ENCODE measurements at places on chromosomes 1 and 21.

- DNase-seq = peak; percentile 60
These were observed at the start of gene EXTL2 for GRCh38 chr1:100894603-100895539. EXTL2 (minus strand) TSS chr1:100894842; CDS start chr1:100888757, 6,085 bp downstream.

- DNase-seq = no peak
These were observed 69.8 kb upstream of the HAO2 start for GRCh38 chr1:119298687-119299303.

DNA sequence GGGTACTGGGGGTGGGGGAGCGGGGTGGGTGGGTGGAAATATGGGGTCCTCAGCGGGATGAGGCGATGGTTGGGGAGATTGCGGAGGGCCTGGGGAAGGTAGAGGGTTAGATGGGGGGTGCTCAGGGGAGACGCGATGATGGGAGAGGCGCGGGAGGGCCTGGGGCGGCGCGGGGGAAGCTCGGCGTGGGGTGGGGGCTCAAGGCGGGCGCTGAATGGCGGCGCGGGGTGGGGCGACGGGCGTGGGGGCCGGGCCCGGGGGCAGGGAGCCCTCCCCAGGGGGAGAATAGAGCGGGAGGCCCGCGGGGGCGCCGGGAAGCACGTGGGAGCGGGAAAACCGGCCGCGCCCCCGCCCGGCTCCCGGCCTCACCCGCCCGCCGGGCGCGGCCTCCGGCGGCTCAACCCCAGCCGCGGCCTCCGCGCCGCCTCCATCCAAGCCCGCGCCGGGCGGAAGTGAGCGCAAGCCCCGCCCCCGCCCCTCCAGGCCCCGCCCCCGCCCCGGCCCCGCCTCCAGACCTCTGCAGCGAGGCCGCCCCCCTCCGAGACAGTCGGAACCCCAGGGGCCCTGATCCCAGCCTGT is at the start of gene FAAP20:
Gene FAAP20 (minus strand): TSS at position 454 of the 579 bp plus-strand sequence. CDS start 23 bp downstream, at position 431.
- DNase-seq = peak; percentile 70

DNA sequence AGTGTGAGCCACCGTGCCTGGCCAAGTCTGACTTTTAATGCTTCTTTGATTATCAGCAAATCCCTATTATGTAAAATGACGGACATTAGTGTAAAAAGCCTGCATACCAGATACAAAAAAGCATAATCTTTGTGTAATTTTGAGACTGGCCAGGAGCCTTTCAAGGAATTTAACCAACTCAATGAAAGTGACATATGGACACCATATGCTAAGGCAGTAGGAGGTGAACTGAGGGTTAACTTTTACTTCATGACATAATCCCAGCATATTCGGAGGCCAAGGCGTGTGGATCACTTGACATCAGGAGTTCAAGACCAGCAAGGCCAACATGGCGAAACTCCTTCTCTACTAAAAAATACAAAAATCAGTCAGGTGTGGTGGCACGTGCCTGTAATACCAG is 94.6 kb downstream of the EIF4G3 start:
- no peak for DNase-seq

- no peak for DNase-seq
These were observed 135.6 kb downstream of the PTPRC start for GRCh38 chr1:198774421-198774820.

- peak; percentile 42 for DNase-seq
These were observed 774 bp upstream of the DYRK1A start for GRCh38 chr21:37365517-37366481.

GRCh38 chr1:160400646-160401486 is 502 bp downstream of the VANGL2 start:
- DNase-seq = no peak

DNA sequence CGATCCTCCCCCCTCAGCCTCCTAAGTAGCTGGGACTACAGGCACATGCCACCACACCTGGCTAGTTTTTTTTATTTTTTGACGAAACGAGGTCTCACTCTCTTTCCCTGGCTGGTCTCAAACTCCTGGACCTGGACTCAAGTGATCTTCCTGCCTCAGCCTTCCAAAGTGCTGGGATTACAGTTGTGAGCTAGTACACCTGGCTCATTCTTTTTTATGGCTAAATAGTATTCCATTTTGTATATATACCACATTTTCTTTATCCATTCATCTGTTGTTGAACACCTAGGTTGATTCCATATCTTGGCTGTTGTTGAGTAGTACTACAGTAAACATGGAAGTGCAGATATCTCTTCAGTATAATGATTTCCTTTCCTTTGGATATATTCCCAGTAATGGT is 62.3 kb upstream of the RCC1 start:
- DNase-seq = no peak

GRCh38 chr1:58406301-58407071 is 140.0 kb downstream of the OMA1 start:
- no peak for DNase-seq

GRCh38 chr1:41582351-41582750 is 97.9 kb upstream of the EDN2 start:
- no peak for DNase-seq

DNA sequence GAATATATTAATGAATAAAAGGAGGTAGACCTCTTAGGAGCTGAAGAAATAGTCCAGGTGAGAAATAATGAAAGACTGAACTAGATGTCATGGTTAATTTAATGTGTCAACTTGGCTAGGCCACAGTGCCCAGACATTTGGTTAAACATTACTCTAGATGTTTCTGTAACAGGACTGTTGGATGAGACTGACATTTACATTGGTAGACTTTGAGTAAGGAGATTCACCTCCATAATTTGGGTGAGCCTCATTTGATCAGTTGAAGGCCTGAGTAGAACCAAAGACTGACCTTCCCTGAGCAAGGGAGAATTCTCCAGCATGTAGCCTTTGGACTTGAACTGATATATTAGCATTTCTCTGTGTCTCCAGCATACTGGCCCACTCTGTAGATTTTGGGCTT is 49.2 kb upstream of the TACSTD2 start:
- no peak for DNase-seq

GRCh38 chr1:24443241-24443656 is 27.6 kb downstream of the NIPAL3 start:
- DNase-seq = no peak

DNA sequence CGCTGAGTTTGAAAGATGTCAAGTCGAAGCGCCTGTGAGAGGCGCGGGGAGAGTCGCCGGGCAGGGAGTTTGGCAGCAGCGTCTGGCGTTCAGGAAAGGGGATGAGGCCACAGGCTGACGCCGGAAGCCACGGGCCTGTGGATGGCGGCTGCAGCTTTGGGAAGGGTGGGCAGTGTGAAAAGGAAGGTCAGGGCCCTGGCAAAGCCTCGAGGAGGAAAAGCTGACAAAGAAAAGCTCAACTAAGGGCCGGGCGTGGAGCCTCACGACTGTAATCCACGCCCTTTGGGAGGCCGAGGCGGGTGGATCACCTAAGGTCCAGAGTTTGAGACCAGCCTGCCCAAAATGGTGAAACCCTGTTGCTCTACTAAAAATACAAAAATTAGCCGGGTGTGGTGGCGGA is 25.2 kb upstream of the COX20 start:
- no peak for DNase-seq

DNA sequence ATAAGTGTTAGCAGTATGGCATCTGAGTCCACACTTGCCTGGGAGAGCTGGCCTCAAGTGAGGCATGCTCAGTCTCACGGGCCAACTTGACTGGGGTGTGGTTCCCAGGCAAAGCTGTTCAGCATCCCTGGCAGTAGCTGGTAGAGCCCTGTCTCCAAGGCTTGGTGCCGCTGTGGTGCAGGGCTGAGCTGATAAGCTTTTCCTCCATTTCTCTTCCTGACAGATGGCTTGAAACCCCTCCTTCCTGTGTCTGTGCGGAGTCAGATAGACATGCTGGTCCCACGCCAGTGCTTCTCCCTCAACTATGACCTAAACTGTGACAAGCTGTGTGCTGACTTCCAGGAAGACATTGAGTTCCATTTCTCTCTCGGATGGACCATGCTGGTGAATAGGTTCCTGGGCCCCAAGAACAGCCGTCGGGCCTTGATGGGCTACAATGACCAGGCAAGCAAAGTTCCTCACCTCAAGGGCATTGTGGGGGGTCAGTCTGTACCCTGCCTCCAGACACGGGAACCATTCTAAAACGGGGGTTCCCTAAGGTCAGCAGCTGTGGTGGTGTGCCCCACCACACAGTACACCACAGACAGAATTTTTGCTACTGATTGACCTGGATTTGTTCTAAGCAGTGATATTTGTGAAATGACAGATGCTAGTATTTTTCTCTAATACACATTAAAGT is 13.7 kb upstream of the MIIP start:
- DNase-seq = no peak

DNA sequence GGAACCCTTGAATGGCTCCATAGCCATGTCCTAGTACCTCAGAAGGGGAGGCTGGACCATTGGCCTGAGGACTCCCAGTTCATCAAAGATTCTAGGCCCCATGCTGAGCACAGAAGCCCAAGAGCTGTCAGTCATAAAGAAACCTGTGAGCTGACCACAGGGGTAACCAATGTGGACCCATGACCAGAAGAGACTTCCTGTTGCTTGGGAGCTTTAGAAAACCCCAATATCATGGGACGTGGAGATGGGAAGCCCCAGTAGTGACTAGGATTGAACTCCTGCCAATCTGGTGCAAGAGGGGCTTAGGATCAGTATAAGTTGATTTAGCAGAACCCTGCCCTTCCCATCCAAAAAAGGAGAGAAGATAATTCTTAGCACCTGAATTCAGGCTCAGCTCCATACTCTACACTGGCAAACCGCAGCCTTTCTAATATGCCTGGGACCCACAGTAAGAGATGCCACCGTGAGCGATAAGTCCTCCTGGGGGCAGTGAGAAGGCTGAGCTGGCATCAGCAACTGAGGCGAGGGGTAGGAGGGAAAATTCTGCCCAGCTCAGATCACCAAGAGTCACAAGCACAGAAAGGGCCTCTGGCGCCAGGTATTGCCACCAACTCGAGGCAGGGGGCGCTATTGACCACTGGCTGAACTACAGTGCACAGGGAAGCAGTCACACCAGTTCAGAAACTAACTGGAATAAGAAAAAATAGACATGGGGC is 108.9 kb downstream of the CAPN8 start:
- no peak for DNase-seq

DNA sequence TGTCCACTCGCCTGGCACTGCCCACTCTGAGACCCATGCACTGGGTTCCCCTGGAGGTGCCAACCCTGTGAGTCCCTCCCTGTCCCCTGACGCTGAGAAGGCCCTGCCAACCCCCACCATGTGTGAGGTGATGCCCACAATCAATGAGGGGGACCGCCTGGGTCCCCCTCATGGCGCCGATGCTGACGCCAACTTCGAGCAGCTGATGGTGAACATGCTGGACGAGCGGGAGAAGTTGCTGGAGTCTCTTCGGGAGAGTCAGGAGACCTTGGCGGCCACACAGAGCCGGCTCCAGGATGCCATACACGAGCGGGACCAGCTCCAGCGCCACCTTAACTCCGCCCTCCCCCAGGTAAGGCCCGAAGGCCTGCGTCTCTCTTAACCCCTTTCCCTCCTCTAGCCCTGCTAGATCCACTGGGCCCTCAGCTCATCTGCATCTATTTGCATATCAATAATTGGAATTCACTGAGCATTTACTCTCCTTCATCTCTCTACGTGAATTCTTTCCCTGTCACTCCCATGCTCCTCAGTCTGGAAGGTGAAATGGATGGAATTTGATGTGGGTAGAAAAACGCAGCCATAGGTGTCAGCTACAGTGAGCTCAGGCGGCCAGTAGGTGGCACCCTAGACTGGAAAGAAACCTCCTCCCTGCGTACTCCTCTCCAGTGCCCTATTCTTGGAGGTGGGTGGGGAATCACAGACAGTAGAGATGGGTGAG is 12.8 kb downstream of the PPFIA4 start:
- peak; percentile 59 for DNase-seq

- no peak for DNase-seq
These were observed 31.0 kb downstream of the TTC39A start for GRCh38 chr1:51299185-51299885.

DNA sequence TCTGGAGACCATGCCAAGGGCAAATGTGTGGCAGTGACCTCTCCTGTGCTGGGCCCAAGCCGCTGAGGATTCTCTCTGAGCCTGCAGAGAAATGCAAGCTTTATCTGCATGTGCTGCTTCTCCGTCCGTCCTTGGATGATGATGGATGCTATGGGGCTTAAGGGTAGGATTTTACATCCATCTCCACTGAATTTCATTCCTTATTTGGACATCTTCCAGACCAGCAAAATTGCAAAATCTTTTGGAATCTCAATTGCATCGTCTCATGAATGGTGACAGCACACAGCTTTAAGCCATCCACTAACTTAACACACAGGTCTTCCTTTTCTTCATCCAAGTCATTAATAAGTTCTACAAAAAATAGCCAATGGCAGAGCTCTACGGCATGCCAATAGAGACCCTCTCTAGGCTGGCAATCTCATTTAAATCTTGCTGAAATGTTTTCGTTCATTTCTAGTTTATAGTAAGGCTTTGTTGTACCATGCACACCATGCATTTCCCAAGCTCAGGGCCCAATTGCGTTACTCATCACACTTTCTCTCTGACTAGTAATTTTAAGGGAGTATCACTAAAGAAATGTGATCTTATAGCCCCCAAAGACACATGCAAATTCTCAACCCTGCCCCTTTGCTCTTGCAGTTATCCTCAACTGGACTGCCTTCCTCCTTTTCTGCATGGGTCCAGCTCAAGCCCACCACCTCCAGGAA is 11.1 kb downstream of the BATF3 start:
- no peak for DNase-seq

- DNase-seq = no peak
These were observed 58.4 kb downstream of the OVGP1 start for GRCh38 chr1:111369177-111369576.

DNA sequence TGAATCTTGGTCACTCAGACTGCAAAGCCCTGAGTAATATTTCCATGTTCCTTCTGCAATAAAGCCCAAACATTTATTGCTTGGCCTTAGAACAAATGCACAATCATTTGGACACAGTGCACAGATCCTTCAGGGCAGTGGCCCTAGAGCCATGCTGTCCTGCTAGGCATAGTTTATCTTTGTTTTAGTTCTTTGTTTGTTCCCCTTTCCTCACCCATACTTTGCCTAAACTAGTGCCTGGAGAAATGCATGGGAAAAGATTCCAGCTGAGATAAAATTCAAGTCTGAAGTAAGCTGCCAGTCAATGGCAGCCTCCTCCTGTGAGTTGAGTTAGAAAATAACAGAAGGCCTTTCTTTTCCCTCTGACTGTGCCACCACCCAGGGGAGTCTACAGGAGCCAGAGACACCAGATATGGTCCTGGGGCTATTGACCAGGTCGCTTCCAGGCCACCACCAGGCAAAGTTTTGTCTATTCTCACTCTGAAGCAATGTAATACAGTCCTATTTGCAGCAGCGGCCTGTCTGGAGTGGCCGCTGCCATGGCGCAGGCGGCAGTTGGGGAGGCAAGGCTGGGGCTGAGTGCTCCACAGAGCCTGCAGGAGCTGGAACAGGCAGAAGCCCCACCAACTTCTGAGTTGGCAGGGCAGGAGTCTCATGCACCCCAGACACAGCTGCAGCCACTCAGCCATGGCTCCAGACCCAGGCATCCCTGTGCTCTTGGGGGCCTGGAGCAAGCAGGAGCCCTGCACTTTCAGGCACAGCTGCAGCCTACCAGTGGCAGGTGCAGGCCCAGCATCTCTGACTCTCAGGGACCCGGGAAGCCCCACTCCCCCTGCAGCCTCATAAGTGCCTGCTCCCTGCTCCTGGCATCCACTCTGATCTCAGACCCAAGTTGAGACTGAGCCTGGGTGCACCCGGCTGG is 258.6 kb downstream of the GPATCH2 start:
- DNase-seq = no peak
